Kasumi-1 (cell line): ENCODE measurements at places on chromosomes 6 and 20.

DNA sequence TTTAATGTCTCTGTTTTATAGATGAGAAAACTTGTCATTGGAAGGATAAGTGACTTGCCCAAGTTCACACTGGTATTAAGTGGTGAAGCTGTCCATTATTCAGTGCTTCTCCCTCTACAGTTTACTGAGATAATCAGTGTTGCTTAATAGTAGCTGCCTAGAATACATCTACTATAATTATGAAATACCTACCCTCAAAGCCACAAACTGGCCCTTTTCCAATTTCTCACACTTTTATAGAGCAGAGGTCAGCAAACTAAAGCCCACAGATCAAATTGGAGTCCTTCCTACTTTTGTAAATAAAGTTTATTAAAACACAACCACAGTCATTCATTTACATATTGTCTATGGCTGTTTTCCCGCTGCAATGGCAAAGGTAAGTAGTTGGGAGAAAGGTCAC, 73.5 kb downstream of the EYS start:
- DNase-seq, result no peak

- DNase-seq, result no peak
Observed at GRCh38 chr6:21102201-21102600, 491.4 kb upstream of the SOX4 start.

DNA sequence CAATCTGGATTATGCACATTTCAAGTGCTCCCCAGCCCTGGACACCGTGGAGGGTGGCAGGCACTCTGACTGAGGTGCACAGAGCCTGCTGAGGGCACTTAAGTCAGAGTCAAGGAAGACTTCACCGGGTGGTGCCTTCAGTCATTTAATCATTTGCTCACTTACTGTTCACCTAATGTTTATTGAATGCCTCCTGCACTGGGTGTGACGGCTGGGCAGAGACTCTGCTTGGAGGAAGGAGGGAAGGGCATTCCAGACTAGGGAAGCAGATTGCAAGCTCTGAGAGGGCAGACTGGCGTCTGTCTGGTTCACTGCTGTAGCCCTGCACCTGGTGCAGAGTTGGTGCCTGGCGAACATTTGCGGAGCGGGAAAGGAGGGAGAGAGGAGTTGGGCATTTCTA, 54.2 kb upstream of the FAM83D start:
- no peak for DNase-seq

- no peak for DNase-seq
Observed at GRCh38 chr6:116047173-116047933, 13.3 kb downstream of the FRK start.

DNA sequence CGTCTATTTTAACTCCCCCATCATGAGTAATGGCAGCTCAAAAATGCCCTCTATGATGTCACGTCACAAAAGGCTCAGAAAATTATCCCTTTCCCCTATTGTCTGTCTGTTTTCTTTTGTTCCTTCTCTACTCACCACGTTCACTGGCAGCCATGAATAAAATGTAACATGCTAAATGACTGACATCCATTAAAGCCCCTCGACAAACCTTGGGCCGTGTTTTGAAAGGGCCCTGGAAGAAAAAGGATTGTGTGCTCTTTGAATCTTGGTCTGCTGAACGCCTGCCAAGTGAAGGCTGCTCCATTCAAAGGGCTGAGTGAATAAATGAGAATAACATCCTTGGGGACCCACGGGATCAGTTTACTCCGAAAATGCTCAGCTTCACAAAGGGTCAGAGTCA, 118.7 kb downstream of the RPS12 start:
- DNase-seq, result no peak

DNA sequence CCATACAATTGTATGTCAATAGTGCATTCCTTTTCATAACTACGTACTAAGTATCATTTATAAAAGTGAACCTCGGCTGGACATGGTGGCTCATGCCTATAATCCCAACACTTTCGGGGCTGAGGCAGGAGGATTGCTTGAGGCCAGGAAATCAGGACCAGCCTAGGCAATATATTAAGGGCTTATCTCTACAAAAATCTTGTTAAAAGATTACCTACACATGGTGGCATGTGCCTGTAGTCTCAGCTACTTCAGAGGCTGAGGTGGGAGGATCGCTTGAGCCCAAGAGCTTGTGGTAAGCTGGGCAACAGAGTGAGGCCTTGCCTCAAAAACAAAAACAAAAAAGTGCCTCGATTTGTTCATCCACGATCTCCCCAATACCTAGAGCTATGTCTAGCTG, 449.7 kb upstream of the SULF2 start:
- DNase-seq, result no peak

- no peak for DNase-seq
Observed at GRCh38 chr6:114068116-114068515, 97.2 kb upstream of the HDAC2 start.

DNA sequence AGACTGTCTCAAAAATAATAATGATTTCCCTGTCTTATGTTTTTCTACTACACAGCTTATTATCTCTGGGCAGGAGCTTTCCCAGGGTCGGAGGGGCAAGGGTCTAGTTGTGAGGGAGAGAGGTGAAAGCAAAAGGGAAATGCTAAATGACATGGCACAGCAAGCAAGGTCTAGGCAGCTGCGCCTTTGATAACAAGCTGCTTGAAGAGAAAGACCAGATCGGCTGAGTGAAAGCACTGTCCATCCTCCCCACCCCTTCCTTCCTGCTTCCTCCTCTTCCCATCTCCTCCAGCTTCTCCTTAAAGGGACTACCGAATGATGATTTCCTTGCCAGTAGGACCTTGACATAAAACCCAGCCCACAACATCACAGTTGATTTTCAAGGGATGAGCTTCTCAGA, 158.1 kb upstream of the AKAP12 start:
- no peak for DNase-seq

GRCh38 chr20:44736170-44737021, 9.3 kb upstream of the KCNK15 start:
- peak; percentile 84 for DNase-seq

DNA sequence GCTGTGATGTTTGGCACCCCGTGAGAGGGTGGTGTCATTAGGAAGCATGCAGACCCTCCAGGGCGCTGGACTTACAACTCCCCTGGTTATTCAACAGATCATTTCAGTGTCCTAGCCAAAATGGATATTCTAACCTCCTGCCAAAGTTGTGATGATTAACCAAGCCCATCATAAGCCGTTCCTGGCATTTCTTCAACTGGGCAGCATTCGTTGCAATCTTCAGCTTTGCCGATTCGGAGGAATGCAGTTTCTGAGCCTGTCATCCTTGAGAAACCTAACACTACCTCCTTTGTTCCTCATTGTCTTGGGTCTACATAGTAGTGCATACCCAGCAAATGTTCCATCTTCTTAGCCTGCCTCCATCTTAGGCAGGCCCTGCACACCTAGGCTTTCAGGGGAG, 79.2 kb upstream of the MAP3K4 start:
- DNase-seq, result no peak

DNA sequence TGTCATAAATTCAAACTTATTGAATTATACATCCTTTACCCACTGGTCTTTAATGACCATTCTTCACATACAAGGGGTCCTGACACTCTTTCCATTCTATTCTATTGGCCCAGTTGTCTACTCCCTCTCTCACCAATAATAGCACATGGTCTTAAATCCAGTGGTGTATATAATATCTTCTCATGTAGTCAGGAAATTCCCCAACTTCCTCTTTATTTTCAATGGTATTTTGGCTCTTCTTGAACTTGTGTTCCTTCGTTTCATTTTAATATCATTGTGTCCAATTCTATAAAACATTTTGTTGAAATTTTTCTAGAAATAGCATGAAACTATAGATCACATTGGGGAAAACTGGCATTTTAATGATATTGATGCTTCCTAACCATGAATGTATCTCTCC, 36.8 kb downstream of the PSMB9 start:
- DNase-seq, result peak; percentile 26

- DNase-seq, result peak; percentile 74
Observed at GRCh38 chr6:133568970-133569889, 319.7 kb upstream of the TCF21 start.

GRCh38 chr6:142387997-142388815, 86.4 kb downstream of the ADGRG6 start:
- peak; percentile 72 for DNase-seq
